ENCODE measurements at places on chromosomes 5 and 9.
A peak's percentile ranks its signal among the peaks of the same experiment; 100 is the strongest.

DNA sequence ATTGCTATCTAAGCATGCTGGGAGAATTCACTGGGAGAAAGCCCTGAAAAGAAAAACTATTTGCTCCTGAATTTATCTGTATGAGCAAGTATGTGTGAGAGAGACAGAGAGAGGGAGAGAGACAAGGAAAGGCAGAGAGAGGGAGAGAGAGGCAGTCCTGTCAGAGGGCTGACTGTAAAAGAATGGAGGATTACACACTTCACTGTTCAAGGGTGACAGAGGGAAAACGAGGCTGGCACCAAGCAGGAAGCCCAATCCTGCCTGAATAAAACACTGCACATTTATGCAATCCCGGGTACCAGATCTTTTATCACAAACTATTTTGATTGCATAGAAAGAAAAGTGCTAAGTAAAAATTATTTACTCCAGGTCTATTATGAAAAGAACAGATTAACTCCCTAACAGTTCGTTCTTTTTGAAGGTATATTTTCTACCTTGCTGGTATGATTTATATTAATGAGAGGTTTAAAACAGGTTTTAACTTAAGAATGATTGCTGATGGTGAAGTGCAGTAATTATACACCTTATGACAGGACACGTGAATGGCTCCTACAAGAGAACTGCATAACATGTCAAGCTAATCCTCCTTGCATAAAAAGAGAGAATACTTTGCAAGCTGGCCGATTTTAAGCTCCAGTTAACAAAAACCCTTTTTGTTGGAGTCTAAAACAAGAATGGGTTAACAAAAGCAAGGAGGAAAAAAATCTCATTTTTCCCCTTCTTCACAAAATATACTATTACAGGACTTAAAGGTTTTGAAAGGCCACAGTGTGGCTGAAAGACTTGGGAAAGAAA is 82.5 kb downstream of the NFIB start:
- no peak for DNase-seq
- H3K36me3 ChIP-seq, result no peaks in the 10 kb centered on the region
- H3K4me3 ChIP-seq, result no peak overlapping the region
- H3K27me3 ChIP-seq, result no peaks in the 10 kb centered on the region
- H3K27ac ChIP-seq, result no peak overlapping the region

GRCh38 chr5:116315531-116315930 is 230.7 kb downstream of the COMMD10 start:
- no peaks in the 10 kb centered on the region for H3K36me3 ChIP-seq
- H3K4me1 ChIP-seq, result no peaks in the 10 kb centered on the region
- H3K27ac ChIP-seq, result no peak overlapping the region
- H3K27me3 ChIP-seq, result no peaks in the 10 kb centered on the region

DNA sequence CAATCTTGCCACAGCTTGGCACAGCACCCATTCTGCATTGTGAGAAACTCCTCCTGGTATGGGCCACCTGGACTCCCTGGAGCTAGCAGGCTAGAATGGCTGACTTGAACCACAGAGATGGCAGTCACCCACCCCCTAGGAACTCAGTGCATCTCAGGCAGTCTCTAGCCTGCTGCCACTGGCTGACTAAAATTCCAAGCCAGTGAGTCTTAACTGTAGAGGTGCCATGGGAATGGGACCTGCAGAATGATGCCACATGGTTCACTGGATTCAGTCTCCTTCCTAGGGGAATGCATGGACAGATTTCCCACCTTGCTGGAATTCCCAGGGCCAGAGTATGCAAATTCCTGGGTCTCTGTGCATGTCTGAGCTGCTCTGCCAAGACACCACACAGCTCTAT is 382.9 kb downstream of the MAN2A1 start:
- H3K4me1 ChIP-seq, result no peaks in the 10 kb centered on the region
- no peak overlapping the region for H3K27ac ChIP-seq
- no peak overlapping the region for H3K4me3 ChIP-seq
- no peak for DNase-seq
- no peaks in the 10 kb centered on the region for H3K27me3 ChIP-seq

- H3K36me3 ChIP-seq, result 0 out of 3 replicates have a peak, but pooled peaks cover 4% of the 10 kb centered on the region
- peaks cover 24% of the 10 kb centered on the region for H3K4me1 ChIP-seq
- H3K27ac ChIP-seq, result peak overlapping the region; percentile 63
These were observed 42.6 kb downstream of the RAI14 start for GRCh38 chr5:34698754-34699153.

- DNase-seq, result no peak
- H3K36me3 ChIP-seq, result no peaks in the 10 kb centered on the region
- H3K4me1 ChIP-seq, result no peaks in the 10 kb centered on the region
- no peaks in the 10 kb centered on the region for H3K27me3 ChIP-seq
- no peak overlapping the region for H3K4me3 ChIP-seq
- H3K27ac ChIP-seq, result no peak overlapping the region
These were observed 94.3 kb downstream of the TSSK1B start for GRCh38 chr5:113340537-113340936.

Data from K562 (cell line).